ENCODE measurements at places on chromosomes 3 and 15.

GRCh38 chr15:68795298-68795848 lies 25.3 kb downstream of the ANP32A start:
- peak; percentile 97 for DNase-seq

DNA sequence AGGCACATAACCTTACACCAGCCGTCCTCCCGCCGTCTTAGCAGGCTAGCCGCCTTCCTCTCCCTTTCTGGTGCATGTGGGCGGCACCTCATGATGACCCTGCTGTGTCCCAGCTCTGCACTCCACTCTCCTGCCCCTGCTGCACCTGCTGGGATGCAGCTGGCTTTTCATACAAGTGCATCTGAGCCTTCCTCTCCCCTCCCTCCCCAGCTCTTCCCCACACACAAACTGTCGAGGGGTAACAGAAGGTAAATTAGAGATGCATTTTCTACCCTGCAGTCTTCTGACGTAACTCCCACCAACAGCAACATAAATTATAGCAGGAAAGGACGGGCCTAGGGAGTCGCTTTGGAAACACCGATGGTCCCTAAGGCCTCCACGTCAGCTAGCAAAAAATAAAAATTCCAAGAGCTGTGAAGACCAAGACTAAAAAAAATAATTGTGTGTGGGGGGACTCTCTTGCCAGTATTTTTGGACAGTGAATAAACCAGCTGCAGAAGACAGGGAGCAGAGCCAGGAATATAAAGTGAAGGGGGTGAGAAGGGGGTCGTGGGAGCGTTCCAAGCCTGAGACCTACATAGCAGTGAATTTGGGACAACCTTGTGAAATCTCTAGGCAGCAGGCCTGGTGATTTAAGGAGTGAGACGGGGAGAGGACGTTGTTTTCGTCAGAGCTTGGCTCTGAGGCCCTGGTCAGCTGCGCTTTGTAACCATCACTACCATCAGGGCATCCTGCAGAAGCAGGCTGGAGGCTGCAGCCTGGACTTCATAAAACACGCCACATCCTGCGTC lies 216.2 kb downstream of the ADAMTS17 start:
- DNase-seq: no peak

GRCh38 chr15:77044228-77045042 lies 26.5 kb downstream of the TSPAN3 start:
- peak; percentile 66 for DNase-seq

GRCh38 chr3:194833114-194833910 lies 147.6 kb downstream of the FAM43A start:
- DNase-seq: no peak

DNA sequence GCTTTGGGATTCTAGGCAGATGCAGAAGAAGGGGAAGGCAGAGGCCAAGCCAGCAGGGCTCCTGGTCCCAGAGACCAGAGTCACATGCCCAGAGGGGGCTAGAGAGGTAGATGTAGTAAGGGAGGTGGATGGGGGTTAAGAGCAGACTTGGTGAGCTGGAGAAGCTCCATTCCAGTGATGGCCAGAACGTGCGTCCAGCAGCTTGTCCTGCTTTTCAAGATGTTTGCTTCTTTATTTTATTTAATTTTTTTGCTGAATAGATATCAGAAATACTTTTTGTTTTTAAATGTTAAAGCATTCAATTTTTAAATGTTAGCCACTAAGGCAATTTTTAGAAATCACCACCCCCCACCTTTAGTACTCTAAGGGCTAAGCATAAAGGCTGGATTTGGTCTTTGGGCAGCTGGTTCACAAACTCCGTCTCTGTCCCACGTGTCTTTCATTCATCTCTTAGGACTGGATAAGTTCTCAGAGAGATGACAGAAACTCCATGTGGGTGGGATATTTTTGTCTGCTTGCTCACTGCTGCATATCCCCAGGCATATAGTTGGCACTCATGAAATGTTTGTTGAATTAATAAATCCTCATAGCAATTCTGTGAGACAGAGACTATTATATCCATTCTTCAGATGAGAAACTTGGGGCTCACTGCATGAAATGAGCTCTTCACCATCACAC lies 6.7 kb downstream of the COLQ start:
- no peak for DNase-seq

- no peak for DNase-seq
Measured at GRCh38 chr3:52820736-52821135, 9.7 kb downstream of the ITIH4 start.

DNA sequence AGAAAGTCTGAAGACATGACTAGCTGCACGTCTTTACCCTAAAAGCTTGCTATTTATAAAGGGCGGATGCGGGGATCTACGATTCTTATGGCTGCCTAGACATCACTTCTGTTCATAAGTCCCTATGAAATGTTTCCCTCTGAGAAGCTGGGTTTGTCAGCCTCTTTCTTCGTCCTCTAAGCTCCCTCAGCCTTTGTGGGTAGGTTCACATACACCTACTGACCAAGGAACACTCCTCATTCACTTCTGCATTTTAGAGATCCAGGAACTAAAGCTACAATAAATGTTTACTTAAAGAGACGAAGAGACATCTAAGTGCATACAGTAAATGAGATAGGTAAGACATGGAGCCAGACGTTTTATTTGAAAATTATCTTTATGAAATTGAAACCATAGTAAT lies 16.7 kb upstream of the RAMAC start:
- no peak for DNase-seq

GRCh38 chr3:16898595-16899395 lies 14.0 kb downstream of the PLCL2 start:
- DNase-seq: no peak

- DNase-seq: no peak
Measured at GRCh38 chr15:87846746-87847145, 409.8 kb downstream of the NTRK3 start.

DNA sequence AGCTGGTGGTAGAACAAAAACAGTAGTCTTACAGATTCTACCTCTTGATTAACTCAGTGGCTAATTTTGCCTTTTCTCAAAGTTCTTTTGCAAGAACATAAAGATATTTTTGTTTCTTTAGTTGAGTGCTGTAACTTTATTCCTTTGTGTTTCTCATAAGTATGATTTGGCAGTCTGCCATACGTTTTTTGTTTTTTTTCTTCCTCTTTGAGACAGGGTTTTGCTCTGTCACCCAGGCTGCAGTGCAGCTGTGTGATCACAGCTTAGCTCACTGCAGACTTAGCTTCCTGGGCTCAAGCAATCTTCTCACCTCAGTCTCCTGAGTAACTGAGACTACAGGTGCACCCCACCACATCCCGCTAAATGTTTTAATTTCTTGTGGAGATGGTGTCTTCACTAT lies 22.4 kb downstream of the B3GNT5 start:
- DNase-seq: no peak

DNA sequence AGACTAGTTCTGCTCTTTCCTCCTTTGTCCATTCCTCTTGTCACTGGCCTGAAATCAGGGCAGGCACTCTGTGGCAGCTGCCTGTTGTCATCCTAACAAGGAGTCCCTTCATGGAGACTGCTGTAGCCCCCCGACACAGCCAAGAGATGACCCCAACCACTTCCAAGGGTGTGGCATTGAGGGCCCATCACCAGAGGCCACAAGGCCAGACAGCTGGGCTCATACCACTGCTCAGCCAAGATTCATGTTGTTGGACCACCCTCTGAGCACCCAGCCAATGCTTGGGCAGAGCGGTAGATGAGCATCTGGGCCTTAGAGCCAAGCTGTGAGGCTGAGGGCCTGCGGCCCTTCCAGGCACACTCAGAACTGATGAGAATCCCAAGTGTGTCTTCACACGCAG lies 85.4 kb downstream of the EPHB1 start:
- DNase-seq: no peak

- DNase-seq: no peak
Measured at GRCh38 chr3:66747261-66747660, 246.4 kb upstream of the LRIG1 start.

GRCh38 chr3:127228866-127229265 lies 35.9 kb downstream of the PRR23E start:
- no peak for DNase-seq

- DNase-seq: no peak
Measured at GRCh38 chr15:39130556-39131379, 450.1 kb upstream of the THBS1 start.

DNA sequence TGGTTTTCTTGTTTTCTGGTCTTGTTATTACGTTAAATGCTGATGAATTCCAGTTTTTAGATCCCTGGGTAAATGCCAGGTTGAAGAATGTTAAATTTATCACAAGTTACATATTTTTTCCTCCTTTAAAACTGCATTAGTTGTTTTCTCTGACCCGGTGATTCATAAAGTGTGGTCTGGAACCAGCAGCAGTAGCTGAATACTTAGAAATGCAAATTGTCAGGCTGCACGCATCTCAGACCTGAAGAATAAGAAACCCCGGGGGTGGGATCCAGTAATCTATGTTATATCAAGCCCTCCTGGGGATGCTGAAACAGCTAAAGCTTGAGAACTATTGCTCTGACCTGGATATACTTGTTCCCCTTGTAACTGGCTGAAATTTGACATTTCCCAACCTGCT lies 69.1 kb downstream of the PEX5L start:
- no peak for DNase-seq

DNA sequence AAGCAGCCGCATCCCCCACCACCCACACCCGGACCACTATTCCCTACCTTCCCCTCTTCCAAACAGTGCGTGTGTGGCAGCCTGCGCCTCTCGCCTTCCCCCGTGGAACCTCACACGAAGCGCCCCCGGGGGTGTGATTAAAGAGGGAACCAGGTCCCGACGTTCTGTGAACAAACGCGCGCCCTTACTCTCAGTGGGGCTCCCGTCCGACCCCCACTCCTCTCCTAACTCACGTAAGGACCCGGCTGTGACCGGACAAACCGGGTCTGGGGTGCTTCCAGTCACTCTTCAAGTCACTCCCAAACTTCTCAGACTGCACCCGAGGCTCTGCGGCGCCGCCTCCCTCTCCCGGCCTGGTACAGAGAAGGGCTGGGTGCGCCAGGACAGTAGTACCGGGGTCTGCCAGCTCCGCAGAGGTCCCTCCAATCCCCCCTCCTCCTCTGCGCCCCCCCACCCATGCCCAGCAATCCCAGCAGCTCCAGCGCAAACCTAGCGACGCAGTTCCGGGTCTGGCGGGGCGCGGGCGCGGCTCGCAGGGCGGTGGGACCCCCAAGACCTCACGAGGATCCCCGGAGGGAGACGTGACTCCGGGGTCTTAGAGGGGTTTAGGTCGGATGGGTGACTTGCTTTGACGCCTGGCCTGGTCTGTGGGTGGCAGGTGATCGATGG lies 574 bp downstream of the DUOXA1 start:
- no peak for DNase-seq

GRCh38 chr15:68725736-68726135 lies 95.0 kb downstream of the ANP32A start:
- no peak for DNase-seq

Data from head of caudate nucleus (tissue), 42 donors.